ENCODE measurements at places on chromosomes 6 and 20.

DNA sequence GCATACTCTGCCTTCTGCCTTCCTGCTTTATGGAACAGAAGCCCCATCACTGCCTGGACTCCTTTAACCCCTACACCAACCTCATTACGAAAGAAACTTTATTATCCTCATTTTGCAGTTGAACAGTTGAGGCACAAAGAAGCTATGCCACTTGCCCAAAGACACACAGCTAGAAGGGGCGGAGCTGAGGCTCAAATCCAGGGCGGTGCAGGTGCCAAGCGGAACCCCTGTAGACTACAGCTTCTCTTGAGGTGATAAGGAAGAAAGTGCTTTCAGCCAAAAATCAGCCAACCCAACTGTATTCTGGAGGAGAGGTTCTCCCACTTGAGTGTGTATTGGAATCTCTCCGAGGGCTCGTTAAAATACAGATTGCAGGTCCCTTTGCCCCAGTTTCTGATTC lies 90.5 kb downstream of the PRND start:
- no peak for DNase-seq

GRCh38 chr6:155509743-155510475 lies 54.3 kb upstream of the NOX3 start:
- DNase-seq = no peak

DNA sequence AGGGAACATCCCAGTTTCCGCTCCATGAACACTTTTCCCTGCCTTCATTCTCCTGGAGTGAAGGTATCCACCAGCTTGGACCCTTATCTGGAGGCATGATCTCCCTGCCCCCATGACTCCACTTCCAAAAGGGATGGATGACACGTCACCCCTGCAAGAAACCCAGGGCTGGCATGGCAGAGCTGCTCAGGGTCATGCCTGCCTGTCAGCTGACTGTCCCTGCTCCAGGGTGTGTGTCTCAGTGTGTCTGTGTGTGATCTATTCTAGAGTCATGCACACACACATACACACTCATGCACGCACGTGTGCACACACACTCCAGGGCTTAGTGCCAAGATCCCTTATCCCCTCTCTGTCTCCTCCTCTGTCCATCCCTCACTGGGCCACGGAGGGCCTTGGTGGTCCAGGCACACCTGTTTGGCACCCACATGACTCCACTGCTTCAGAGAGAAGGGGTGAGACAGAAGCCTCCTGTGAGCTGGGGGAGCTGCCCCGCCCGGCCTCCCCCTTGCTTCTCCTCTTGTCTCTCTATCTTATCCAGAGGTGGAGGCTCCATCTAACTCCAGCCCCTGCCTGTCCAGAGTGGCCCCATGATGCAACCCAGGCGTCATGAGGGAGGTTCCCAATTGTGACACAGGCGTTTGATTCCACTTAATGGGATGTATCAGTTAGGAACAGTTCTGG lies 290.9 kb downstream of the CDC5L start:
- no peak for DNase-seq

GRCh38 chr6:40054186-40054585 lies 119.9 kb upstream of the MOCS1 start:
- DNase-seq = no peak

DNA sequence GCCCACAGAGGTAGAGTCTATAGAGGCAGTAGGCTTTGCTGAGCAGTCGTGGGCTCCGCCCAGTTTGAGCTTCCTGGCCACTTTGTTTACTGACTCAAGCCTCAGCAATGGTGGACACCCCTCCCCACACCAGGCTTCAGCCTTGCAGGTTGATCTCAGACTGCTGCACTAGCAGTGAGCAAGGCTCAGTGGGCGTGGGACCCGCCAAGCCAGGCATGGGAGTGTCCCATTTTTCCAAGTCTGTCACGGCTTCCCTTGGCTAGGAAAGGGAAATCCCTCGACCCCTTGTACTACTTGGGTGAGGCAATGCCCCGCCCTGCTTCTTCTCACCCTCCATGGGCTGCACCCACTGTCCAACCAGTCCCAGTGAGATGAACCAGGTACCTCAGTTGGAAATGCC lies 135.3 kb upstream of the NT5E start:
- DNase-seq = no peak

GRCh38 chr6:127554435-127555006 lies 22.5 kb upstream of the C6orf58 start:
- no peak for DNase-seq

- no peak for DNase-seq
Measured at GRCh38 chr20:24695529-24696225, 226.2 kb downstream of the SYNDIG1 start.

DNA sequence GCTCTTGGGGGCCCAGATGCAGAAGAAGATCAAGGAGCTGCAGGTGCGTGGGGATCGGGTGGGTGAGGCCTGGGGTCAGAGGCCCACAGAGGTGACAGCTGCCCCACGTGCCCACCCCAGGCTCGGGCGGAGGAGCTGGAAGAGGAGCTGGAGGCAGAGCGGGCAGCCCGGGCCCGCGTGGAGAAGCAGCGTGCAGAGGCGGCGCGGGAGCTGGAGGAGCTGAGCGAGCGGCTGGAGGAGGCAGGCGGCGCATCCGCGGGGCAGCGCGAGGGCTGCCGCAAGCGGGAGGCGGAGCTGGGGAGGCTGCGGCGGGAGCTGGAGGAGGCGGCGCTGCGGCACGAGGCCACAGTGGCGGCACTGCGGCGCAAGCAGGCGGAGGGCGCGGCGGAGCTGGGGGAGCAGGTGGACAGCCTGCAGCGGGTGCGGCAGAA lies 41.5 kb downstream of the MYH7B start:
- DNase-seq = no peak

GRCh38 chr20:56685879-56686278 lies 56.8 kb downstream of the TFAP2C start:
- DNase-seq = no peak
